Ascending aorta (tissue), 2 donors: ENCODE measurements at places on chromosomes 2 and 18.
A peak's percentile ranks its signal among the peaks of the same experiment; 100 is the strongest.

- no peak overlapping the region for H3K27ac ChIP-seq
- no peak for DNase-seq
- H3K27me3 ChIP-seq = no peaks in the 10 kb centered on the region
- no peaks in the 10 kb centered on the region for H3K36me3 ChIP-seq
Observed at GRCh38 chr2:62498739-62499138, 7.3 kb downstream of the TMEM17 start.

- no peak overlapping the region for H3K4me3 ChIP-seq
- no peak for DNase-seq
- H3K36me3 ChIP-seq = no peaks in the 10 kb centered on the region
- H3K27ac ChIP-seq = no peak overlapping the region
Observed at GRCh38 chr2:48940606-48941005, 185.1 kb upstream of the LHCGR start.

DNA sequence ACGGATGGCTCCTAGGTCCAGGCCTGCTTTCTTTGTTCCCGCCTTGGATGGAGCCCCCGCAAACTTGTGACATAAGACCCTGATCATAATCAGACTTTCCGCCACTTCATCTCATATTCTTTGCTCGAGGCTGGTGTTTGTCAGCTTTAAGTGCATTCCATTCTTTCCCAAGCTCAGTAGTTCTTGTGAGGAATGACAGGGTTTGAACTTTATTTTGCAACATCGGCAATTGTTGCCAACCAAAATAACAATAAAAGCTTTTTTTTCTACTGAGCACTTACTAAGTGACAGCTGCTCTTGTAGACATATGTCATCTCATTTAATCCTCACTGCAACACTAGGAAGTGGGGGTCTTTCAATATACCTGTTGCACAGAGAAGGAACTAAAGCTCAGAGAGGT, 178.8 kb upstream of the ST6GAL2 start:
- no peak overlapping the region for H3K27ac ChIP-seq
- H3K27me3 ChIP-seq = no peaks in the 10 kb centered on the region
- no peaks in the 10 kb centered on the region for H3K36me3 ChIP-seq
- no peaks in the 10 kb centered on the region for H3K4me1 ChIP-seq
- DNase-seq = no peak

DNA sequence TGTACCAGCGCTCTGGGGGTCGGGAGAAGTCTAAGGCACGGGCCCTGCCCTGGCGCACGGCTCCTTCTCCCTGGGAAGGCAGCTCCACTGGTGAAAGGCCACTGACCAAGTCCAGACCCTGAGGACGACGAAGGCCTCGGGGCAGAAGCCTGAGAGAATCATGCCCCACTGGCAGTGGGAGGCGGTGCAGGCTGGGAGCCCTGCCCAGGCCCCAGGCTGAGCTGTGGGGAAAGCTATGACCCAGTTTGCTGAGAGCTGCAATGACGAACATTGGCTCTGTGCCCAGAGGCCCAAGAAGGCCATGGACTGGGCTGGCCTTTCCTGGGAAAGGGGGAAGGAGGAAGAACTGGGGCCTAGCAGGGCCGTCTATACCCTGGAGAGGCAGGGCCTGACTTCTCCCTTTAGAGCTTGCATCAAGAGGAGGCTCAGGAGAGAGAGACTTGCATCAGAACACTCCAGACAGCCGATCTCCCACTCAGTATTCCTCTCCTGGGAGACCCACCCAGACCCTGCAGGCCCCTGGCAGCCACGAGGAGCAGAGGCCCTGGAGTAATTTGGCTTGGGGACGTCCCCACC, 32.9 kb downstream of the HS1BP3 start:
- peaks cover 51% of the 10 kb centered on the region for H3K4me1 ChIP-seq
- H3K36me3 ChIP-seq = peaks cover 32% of the 10 kb centered on the region
- peak overlapping the region; percentile 97 for H3K27ac ChIP-seq
- DNase-seq = peak; percentile 94

DNA sequence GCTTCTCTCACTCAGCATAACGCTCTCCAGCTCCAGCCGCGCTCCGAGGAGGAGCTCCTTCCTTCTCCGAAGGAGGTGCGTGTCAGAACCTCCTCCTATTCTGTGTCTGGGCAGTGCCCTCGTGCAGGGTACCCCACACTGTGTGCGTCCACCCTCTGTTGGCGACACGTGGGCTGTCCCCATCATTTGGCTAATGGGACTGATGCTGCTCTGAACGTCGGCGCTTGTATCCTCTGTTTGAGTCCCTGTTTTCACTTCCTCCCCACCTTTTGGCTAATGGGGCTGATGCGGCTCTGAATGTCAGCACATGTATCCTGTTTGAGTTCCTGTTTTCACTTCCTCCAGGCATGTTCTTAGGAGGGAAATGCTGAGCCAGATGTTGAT, 22.2 kb downstream of the KCNG2 start:
- H3K4me3 ChIP-seq = no peak overlapping the region
- no peaks in the 10 kb centered on the region for H3K27me3 ChIP-seq
- DNase-seq = no peak

DNA sequence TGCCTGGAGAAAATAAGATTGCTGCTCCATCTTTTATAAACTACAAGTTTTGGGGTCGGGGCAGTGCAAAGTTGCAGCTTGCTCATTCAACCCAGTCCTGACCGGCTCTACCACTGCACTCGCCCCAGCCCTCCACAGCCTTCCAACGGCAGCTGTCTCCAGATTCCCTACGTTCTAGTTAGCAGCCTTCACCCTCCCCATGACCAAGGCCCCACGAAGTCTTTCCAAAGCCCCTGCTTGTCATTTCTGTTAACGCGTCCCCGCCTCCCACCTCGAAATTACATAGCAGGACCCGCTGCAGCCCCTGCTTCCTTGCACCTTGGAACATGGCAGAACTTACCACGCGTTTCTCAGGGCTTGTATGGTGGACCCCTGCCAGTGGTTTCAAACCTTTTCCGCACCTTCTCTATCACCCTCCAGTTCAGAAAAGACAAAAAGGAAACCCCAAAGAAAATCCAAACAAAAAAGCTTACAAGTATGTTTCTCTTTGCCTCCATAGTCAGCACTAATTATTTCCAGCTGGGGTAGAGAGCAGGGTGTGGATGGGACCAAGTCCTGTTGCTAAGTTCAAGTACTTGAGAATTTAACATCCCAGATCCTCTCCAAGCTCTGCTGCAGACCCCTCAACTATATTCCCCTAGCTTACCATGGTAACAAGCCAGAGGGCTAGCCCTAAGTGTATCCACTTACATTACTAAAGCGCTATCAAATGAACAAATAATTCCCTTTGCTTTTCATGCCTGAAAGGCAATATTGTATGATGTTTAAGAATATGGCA, 161.5 kb downstream of the TGIF1 start:
- peaks cover 3% of the 10 kb centered on the region for H3K4me1 ChIP-seq
- peak; percentile 50 for DNase-seq
- no peaks in the 10 kb centered on the region for H3K27me3 ChIP-seq
- no peaks in the 10 kb centered on the region for H3K36me3 ChIP-seq
- H3K27ac ChIP-seq = no peak overlapping the region

DNA sequence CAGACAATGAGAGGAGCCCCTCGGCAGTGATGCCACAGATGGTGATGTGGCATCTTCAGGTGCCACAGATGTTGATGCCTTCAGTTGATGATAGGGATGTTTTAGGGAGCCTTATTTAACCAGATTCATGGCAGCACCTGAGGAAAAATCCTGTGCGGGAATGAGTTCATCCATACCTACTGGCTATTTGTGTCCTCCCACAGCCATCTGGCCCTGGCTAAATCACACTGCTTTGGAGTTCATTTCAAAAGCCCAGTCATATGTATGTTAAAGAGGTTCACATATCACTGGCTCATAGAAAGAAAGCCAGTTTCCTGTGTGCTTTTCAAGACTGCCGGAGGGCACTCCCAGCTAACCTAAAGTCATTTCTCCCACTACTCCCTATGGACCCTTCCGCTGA, 131.3 kb downstream of the MCFD2 start:
- H3K4me3 ChIP-seq = no peak overlapping the region
- no peak overlapping the region for H3K27ac ChIP-seq
- H3K36me3 ChIP-seq = no peaks in the 10 kb centered on the region
- DNase-seq = no peak
- no peaks in the 10 kb centered on the region for H3K27me3 ChIP-seq

DNA sequence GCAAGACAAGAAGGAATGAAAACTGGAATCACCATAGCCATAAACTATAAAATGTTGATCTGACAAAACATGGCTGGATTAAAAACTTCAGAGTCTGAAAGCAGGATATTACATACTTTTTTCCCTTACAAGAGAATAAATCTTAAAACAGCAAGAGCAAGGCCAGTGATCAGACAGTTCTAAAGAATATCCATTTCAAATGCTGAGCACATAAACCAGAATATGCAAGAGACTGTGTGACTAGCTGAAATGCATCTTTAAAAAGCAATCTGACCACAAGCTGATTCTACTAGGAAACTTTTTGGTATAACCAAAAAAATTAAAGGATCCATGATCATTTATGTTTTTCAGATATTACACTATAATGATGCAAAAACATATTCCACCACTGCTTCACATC, 120.7 kb upstream of the RNU4ATAC start:
- DNase-seq = no peak
- no peak overlapping the region for H3K4me3 ChIP-seq
- no peaks in the 10 kb centered on the region for H3K27me3 ChIP-seq
- H3K36me3 ChIP-seq = peaks cover 20% of the 10 kb centered on the region

- H3K36me3 ChIP-seq = peaks cover 4% of the 10 kb centered on the region
- H3K27ac ChIP-seq = peak overlapping the region; percentile 82
- peaks cover 11% of the 10 kb centered on the region for H3K4me1 ChIP-seq
- DNase-seq = no peak
Observed at GRCh38 chr2:202910698-202911097, 775 bp downstream of the WDR12 start.

DNA sequence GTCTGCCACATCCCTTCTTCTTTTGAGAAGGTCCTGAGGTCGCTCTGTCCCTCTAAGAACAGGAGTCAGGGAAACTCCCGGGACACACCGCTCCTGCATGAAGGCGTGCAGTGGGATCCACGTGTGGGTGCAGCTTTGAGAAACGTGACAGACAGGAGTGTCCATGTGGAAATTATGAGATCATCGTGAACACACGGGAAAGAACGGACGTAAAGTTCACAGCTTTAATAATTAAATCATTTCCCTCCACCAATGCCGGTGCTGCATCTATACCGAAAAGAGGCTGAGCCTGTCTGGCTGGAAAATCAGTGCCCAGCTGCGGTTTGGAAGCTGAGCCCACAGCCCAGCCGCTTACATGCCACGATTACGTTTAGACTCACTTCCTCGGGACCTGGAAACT, 372.4 kb upstream of the SALL3 start:
- no peak for DNase-seq
- H3K27me3 ChIP-seq = no peaks in the 10 kb centered on the region
- no peak overlapping the region for H3K4me3 ChIP-seq
- H3K36me3 ChIP-seq = no peaks in the 10 kb centered on the region
- H3K27ac ChIP-seq = no peak overlapping the region

DNA sequence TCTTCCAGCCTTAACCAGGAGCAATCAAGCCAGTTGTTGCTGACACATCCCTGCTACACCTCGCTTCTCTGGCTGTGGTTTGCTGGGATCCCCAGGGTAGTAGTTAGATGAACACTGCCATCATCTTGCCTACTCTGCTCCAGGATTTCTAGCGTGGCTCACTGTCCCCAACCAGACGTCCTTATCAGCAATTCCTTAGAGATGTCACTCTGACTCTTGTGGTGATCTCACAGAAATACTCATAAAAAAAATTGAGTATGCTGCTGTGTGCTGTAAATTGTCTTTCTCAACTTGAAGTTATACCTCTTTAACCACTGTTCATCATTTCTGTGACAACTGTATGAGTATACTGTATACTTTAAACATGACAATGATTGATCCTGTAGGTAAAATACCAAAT, 63.2 kb downstream of the PLCL1 start:
- no peak overlapping the region for H3K27ac ChIP-seq
- H3K27me3 ChIP-seq = no peaks in the 10 kb centered on the region
- no peak overlapping the region for H3K4me3 ChIP-seq
- no peaks in the 10 kb centered on the region for H3K36me3 ChIP-seq
- DNase-seq = no peak

DNA sequence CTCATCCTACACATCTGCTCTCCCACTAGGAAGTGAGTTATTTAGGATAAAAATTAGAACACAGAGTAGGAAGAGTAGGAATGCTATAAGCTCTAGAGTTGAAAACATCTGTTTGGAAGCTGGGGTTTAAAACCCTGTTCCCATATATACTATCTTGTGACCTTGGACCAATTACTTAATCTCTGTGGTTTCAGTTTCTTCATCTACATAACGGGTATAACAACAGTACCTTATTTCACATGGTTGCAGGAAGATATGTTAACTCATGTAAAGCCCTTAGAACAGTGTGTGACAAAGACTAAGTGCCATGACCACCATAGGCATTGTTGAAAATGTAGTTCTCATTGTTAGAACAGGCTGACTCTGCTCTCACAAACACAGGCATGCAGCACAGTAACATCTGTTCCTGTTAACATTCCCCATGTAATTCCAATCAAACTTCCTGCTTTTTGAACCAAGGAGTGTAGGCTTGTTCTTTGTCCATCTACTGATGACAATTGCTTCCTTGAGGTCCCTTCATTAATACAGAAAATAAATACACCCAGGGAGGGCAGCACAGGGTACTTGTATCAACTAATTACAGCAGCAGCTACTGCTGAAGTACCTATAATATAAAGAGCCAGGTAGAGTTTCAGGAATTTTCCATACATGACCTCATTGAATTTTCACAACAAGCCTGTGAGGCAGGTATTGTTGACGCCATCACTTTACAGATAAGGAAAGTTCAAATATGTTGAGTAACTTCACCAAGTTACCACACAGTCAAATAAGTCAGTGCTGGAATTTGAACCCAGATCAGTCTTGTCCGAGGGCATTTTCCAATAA, 204.2 kb downstream of the L3MBTL4 start:
- no peaks in the 10 kb centered on the region for H3K27me3 ChIP-seq
- no peaks in the 10 kb centered on the region for H3K36me3 ChIP-seq
- DNase-seq = no peak
- H3K27ac ChIP-seq = no peak overlapping the region

DNA sequence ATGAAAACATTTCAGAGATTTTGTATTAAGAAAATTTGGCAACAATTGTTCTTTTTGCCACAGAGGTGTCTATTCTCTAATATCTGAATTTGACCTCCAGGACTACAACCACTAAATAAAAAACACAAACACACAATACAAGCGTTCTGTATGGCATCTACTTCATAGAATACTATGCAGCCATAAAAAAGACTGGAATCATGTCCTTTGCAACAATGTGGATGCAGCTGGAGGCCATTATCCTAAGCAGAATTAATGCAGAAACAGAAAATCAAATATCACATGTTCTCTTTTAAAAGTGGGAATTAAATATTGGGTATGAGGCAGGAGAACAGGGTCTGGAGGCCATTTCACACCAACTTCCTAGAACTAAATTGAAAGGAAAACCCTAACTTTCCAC, 19.5 kb downstream of the SLC25A12 start:
- H3K36me3 ChIP-seq = no peaks in the 10 kb centered on the region
- no peaks in the 10 kb centered on the region for H3K27me3 ChIP-seq
- no peak for DNase-seq
- no peak overlapping the region for H3K27ac ChIP-seq
- peaks cover 12% of the 10 kb centered on the region for H3K4me1 ChIP-seq
- no peak overlapping the region for H3K4me3 ChIP-seq
